Fibroblast of lung (primary cell): ENCODE measurements at places on chromosomes 4 and X.

- peaks cover 3% of the 10 kb centered on the region for H3K4me1 ChIP-seq
- peak overlapping the region; percentile 51 for H3K27ac ChIP-seq
- H3K4me3 ChIP-seq, result no peak overlapping the region
- H3K36me3 ChIP-seq, result no peaks in the 10 kb centered on the region
Measured at GRCh38 chrX:119040432-119040831, 32.4 kb upstream of the CT47C1 start.

DNA sequence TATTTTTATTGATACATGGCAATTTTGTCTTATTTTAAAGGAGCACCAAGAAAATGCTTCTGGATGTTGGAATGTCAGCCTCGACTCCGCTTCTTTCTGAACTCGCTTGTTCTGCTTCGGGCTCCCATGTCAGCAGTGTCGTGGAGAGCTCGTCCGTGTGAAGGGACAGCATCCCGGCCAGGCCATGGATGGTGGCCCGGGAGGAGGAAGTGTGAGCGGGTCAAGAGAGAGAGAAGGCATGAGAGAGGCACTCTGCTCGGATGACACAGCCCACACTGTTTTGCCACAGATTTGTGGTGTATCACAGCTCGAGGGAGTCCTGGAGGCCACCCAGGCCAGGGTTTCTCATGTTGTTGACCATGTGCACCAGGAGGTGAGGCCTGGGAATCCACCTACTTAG, 107.0 kb downstream of the TRAPPC11 start:
- no peaks in the 10 kb centered on the region for H3K27me3 ChIP-seq
- DNase-seq, result no peak
- no peaks in the 10 kb centered on the region for H3K4me1 ChIP-seq
- no peak overlapping the region for H3K4me3 ChIP-seq
- no peak overlapping the region for H3K27ac ChIP-seq

- H3K27me3 ChIP-seq, result no peaks in the 10 kb centered on the region
- no peak overlapping the region for H3K4me3 ChIP-seq
- DNase-seq, result peak; percentile 28
- no peak overlapping the region for H3K27ac ChIP-seq
- H3K4me1 ChIP-seq, result no peaks in the 10 kb centered on the region
- no peaks in the 10 kb centered on the region for H3K36me3 ChIP-seq
Measured at GRCh38 chr4:118869808-118870342, 18.8 kb upstream of the SYNPO2 start.

DNA sequence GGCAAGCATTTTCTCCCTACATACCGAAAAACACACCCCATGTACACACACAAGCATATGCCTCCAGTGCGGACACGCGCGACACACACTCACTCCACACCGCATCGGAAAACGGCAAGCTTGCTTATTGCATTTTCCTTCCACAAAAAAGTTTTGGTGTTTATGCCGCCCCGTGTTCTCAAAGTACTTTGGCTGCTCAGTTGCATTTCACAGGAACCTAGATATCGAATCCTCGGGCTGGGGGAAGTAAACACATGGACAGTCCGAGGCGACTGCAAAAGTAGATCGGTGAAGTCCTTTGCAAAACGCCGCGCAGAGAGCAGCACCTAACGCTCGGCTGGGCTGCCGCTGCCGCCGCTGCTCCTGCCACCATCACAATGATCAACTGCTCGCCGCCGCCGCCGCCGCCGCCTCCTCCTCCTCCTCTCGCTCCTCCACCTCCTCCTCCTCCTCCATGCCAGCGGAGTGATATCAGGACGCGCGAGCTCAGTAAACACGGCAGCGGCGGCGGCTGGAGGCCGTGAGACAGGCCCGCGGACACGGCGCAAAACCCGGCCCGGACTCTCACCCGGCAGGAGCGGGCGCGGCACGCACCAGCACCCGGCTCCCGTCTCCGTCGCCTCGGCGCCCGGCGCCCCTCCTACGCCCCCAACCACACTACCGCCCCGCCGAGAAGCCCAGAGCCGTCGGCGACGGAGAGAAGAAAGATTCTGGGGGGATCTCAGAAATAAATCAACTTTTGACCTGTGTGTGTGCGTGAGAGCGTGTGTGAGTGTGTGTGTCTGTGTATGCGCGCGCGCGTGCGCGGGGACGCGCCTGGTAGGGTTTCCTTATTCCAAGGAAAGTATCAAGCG, at the start of gene MAML3:
MAML3 (minus strand) TSS at position 467 of the 854 bp plus-strand sequence. CDS start 857 bp downstream, outside the sequence.
- no peaks in the 10 kb centered on the region for H3K27me3 ChIP-seq
- H3K36me3 ChIP-seq, result no peaks in the 10 kb centered on the region

- H3K27me3 ChIP-seq, result no peaks in the 10 kb centered on the region
- no peaks in the 10 kb centered on the region for H3K36me3 ChIP-seq
- no peak overlapping the region for H3K27ac ChIP-seq
- no peak overlapping the region for H3K4me3 ChIP-seq
- DNase-seq, result no peak
Measured at GRCh38 chrX:653306-653705, 22.7 kb downstream of the SHOX start.

DNA sequence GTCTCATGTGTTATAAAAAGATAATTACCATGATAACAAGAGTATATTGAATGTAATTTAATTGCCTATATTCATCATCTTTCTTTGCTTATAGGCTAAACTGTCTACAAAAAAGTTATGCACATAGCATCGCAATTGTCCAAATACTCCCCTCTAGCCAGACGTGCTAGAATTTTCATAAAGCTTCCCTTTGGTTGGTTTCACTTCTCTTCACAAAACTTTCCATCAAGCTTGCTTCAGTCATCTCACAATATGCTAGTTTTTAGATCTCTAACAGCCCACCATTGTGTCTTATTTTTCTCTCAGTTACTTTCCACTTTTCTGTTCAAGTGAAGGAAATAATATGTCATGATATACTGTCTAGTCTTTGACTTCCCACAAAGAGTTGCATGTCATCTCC, 448.3 kb upstream of the SPANXN1 start:
- no peak overlapping the region for H3K27ac ChIP-seq
- no peaks in the 10 kb centered on the region for H3K4me1 ChIP-seq
- H3K4me3 ChIP-seq, result no peak overlapping the region
- no peaks in the 10 kb centered on the region for H3K36me3 ChIP-seq
- DNase-seq, result no peak

DNA sequence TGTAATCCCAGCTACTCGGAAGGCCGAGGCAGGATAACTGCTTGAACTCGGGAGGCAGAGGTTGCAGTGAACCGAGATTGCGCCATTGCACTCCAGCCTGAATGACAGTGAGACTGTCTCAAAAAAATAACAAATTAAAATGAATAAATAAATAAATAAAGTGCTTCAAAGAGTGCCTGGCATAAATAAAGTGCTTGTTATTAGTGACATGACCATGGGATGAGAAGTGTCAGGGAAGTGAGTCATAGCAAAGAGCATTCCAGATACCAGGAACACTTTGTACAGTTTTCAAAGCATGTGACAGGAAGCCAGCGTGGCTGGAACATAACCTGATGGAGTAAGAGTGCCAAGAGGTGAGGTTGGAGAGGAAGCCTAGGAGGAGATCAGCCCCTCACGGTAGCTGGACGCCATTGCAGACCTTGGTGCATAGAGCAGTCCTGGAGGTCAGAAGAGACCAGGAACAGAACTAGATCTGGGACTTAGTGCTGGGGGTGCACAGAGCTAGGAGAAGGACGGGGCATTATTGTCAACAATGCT, 6.0 kb upstream of the WDR13 start:
- H3K27ac ChIP-seq, result no peak overlapping the region
- H3K4me3 ChIP-seq, result no peak overlapping the region
- H3K4me1 ChIP-seq, result peaks cover 3% of the 10 kb centered on the region
- no peaks in the 10 kb centered on the region for H3K27me3 ChIP-seq

DNA sequence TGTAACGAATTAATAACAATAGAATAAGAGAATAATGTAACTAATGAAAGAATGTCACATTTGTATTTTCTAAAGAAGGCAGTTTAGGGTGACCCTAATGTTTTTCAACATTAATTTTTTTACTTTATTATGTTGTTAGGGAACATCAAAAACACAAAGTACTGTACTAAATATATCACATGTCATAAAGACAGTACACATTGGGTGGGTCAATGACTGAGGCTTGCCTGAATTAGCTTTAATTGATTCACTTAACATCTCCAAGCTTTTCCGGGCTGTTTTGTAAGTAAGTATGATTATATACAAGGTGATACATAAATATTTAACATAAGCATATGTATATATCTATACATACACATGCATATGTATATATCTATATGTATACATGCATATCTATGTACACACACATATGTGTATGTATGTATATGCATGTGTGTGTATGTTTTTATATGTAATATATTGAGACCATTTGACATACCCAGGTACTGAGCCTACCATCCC, 43.4 kb upstream of the KLF3 start:
- H3K4me3 ChIP-seq, result no peak overlapping the region
- peaks cover 2% of the 10 kb centered on the region for H3K27me3 ChIP-seq
- no peaks in the 10 kb centered on the region for H3K4me1 ChIP-seq
- no peak for DNase-seq
- H3K36me3 ChIP-seq, result no peaks in the 10 kb centered on the region

GRCh38 chr4:73230865-73231517, 27.6 kb downstream of the ANKRD17 start:
- H3K36me3 ChIP-seq, result no peaks in the 10 kb centered on the region
- no peaks in the 10 kb centered on the region for H3K27me3 ChIP-seq
- no peaks in the 10 kb centered on the region for H3K4me1 ChIP-seq
- no peak overlapping the region for H3K27ac ChIP-seq
- no peak for DNase-seq

DNA sequence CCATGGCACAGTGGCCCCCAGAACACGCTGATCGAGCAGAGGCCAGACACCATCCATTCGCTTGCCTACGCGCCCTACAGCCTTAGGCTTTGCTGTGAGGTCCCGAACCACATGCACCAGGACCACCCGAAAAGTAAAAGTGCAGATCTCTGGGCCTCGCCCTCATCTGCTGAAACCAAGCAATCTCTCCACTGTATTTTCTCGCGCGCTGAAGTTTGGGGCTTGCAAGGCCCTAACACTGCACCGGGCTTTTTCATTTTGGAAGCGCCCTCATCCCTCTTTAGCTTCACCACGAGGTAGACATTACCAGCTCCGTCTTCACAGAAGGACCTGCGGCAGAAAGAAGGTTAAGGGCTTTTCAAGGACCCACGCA, 21.2 kb downstream of the NKX3-2 start:
- no peak overlapping the region for H3K4me3 ChIP-seq
- no peak for DNase-seq
- no peaks in the 10 kb centered on the region for H3K4me1 ChIP-seq
- H3K27me3 ChIP-seq, result peaks cover 45% of the 10 kb centered on the region
- no peak overlapping the region for H3K27ac ChIP-seq

- no peaks in the 10 kb centered on the region for H3K36me3 ChIP-seq
- H3K4me3 ChIP-seq, result no peak overlapping the region
- H3K27me3 ChIP-seq, result no peaks in the 10 kb centered on the region
- H3K27ac ChIP-seq, result no peak overlapping the region
Measured at GRCh38 chr4:57078685-57079521, 31.3 kb downstream of the IGFBP7 start.

- no peak overlapping the region for H3K4me3 ChIP-seq
- no peaks in the 10 kb centered on the region for H3K4me1 ChIP-seq
- H3K27me3 ChIP-seq, result no peaks in the 10 kb centered on the region
- no peaks in the 10 kb centered on the region for H3K36me3 ChIP-seq
Measured at GRCh38 chr4:136383082-136383481, 1149.2 kb downstream of the PCDH18 start.

GRCh38 chrX:101999644-102000539, 68.1 kb upstream of the ZMAT1 start:
- H3K36me3 ChIP-seq, result no peaks in the 10 kb centered on the region
- H3K4me3 ChIP-seq, result no peak overlapping the region
- H3K4me1 ChIP-seq, result no peaks in the 10 kb centered on the region
- no peak overlapping the region for H3K27ac ChIP-seq

DNA sequence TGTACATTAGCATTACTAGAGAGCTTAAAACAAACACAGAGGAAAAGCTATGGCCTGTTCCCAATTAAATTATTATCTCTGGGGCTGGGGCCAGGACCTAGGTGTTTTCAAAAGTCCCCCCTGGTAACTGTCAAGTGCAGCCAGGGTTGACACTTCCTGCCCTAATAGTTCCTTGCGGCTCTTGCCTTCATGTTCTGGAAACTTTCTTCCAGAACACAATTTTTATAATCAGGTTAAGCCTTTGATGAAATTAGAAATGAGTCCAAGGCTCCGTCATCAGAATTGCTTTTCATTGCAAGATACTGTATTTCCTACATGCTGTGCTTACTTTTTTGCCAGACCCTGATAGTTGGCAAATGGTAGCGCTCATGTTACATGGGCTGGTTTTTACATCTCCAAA, 229.6 kb downstream of the UNC5C start:
- no peak overlapping the region for H3K27ac ChIP-seq
- no peak overlapping the region for H3K4me3 ChIP-seq

DNA sequence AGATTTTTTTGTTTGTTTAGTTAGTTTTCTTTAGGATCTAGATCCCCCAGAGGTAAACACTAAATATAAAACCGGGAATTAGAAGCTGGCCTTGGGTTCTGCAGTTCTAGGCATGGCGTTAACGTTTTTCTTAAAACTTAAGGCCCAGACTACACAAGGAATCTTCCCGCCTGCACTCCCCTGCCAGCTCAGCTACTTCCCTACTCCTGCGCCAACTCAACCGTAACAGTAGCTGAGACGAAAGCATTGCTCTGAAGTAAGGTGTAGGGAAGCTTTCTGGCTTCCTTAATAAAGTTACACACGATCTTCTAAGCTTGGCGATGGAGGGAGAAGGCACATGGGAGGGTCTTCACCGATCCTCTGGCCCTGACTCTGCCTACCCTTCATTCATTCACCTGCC, 37.1 kb downstream of the CPE start:
- H3K27me3 ChIP-seq, result no peaks in the 10 kb centered on the region
- H3K4me1 ChIP-seq, result no peaks in the 10 kb centered on the region
- H3K27ac ChIP-seq, result no peak overlapping the region
- H3K36me3 ChIP-seq, result no peaks in the 10 kb centered on the region
- no peak for DNase-seq

GRCh38 chrX:107674480-107675364, 46.4 kb downstream of the PRPS1 start:
- peak; percentile 96 for DNase-seq
- no peaks in the 10 kb centered on the region for H3K27me3 ChIP-seq
- no peak overlapping the region for H3K4me3 ChIP-seq
- peak overlapping the region; percentile 43 for H3K27ac ChIP-seq

GRCh38 chr4:39037491-39037825, 5.2 kb upstream of the TMEM156 start:
- H3K27ac ChIP-seq, result no peak overlapping the region
- H3K27me3 ChIP-seq, result no peaks in the 10 kb centered on the region
- DNase-seq, result peak; percentile 79
- no peaks in the 10 kb centered on the region for H3K36me3 ChIP-seq
- H3K4me3 ChIP-seq, result no peak overlapping the region

DNA sequence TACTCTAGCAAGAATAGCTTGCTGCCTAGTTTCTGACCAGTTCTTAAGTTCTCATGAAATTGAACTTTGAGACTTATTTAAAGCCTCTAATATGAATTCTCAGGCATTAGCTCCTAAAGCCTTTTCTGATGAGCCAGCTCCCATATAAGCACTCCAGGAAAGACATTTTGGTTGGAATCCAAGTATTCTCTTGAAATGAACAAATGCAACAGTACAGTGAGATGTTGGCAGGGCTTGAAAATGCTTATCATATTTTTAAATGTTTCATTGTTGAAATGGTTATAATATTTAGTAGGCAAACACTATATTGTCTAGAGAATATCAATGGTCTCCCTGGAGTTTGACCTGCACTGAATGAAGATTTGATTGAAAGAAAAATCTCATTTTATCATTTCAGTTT, 240.3 kb downstream of the ANK2 start:
- H3K27ac ChIP-seq, result no peak overlapping the region
- peak; percentile 55 for DNase-seq
- no peaks in the 10 kb centered on the region for H3K36me3 ChIP-seq
